ENCODE measurements at places on chromosomes 6 and 20. TPM values are rescaled to one million over a fixed set of nuclear protein-coding genes. Genes with fewer than 3 reads are reported as not detected.

SLC52A3 gene
- 0.33 TPM for total RNA-seq

UNC93A gene
- not detected for total RNA-seq

PRDM13 gene
- not detected for total RNA-seq

GHRH gene
- total RNA-seq: not detected

- H3K36me3 ChIP-seq: no peaks in the 10 kb centered on the region
- no peaks in the 10 kb centered on the region for H3K4me1 ChIP-seq
- no peak overlapping the region for H3K4me3 ChIP-seq
- peak; percentile 0 for DNase-seq
- no peaks in the 10 kb centered on the region for H3K27me3 ChIP-seq
- H3K27ac ChIP-seq: no peak overlapping the region
Observed at GRCh38 chr20:62739067-62739466, 30.4 kb downstream of the NTSR1 start.

All from thyroid gland (tissue), 4 donors.